ENCODE measurements at places on chromosomes 4 and X.

- DNase-seq = no peak
Measured at GRCh38 chr4:162403419-162403818, 239.6 kb upstream of the FSTL5 start.

GRCh38 chr4:113744667-113745240 lies 16.8 kb downstream of the CAMK2D start:
- DNase-seq = no peak

GRCh38 chr4:150141756-150142155 lies 63.5 kb downstream of the DCLK2 start:
- no peak for DNase-seq

DNA sequence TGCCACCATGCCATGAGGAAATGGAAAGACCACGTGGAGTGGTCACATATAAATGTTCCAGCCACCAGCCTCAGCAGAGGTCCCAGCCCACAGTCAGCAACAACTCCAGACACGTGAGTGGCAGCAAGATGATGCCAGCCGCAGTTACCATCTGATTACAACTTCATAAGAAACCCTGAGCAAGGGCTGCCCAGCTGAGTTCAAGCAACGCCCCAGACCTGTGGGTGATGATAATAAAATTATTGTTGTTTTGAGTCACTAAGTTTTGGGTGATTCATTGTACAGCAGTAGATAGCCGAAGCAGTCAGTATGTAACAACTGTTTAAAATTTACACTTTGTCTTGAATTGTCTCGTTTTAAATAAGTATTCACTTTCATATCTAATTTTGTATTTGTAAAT lies 5.8 kb upstream of the CCNG2 start:
- DNase-seq = no peak

DNA sequence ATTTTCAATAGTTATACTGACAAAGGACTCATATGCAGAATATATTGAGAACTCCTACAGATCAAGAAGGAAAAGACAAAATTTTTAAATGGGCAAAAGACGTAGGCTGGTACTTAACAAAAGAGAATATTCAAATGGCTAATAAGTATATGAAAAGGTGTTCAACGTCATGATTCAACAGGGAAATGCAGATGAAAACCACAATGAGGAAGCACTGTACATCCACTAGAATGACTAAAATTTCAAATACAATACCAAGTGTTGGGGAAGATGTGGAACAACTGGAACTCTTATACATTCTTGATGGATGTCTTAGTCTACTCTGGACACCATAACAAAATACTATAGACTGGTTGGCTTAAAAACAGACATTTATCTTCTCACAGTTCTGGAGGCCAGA lies 1.3 kb upstream of the MRFAP1L1 start:
- no peak for DNase-seq

DNA sequence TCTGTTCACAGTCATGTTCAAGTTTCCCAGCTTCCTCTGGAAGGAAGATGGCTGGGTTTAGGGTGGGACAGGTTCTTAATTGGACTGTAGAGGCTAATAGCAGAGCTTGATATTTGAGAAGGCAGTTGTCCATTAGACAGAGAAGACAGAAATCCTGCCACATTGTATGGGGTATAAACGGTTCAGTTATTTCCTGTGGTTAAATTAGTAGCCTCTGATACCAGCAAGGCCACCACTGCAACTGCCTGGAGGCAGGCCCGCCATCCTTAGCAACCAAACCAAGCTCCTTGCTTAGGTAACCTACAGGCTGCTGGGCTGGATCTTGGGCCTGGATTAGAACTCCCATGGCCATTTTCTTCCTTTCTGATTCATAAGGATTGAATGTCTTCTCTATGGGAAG lies 1367.0 kb downstream of the PCDH7 start:
- no peak for DNase-seq
